Kidney epithelial cell (primary cell): ENCODE measurements at places on chromosomes 7 and 10. TPM values are rescaled to one million over a fixed set of nuclear protein-coding genes. Genes with fewer than 3 reads are reported as not detected.

Gene NEURL1
- 1.3 and 2.1 TPM in 2 replicates for total RNA-seq

Gene COL28A1
- 0.14 and 0.21 TPM in 2 replicates for total RNA-seq

DNA sequence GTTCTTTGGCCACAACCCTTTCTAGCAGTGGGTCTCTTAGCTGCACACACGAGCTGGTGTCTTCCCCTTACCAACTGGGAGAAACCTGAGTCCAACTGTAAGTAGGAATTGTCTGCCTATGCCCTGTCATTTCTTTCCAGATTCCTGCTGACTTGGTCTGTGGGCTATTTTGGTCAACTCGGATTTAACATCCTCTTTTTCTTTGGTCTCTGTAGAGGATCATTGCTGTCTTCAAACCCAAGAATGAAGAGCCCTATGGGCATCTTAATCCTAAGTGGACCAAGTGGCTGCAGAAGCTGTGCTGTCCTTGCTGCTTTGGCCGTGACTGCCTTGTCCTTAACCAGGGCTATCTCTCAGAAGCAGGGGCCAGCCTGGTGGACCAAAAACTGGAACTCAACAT, 10.3 kb downstream of the PI4K2A start:
- DNase-seq = no peak

DNA sequence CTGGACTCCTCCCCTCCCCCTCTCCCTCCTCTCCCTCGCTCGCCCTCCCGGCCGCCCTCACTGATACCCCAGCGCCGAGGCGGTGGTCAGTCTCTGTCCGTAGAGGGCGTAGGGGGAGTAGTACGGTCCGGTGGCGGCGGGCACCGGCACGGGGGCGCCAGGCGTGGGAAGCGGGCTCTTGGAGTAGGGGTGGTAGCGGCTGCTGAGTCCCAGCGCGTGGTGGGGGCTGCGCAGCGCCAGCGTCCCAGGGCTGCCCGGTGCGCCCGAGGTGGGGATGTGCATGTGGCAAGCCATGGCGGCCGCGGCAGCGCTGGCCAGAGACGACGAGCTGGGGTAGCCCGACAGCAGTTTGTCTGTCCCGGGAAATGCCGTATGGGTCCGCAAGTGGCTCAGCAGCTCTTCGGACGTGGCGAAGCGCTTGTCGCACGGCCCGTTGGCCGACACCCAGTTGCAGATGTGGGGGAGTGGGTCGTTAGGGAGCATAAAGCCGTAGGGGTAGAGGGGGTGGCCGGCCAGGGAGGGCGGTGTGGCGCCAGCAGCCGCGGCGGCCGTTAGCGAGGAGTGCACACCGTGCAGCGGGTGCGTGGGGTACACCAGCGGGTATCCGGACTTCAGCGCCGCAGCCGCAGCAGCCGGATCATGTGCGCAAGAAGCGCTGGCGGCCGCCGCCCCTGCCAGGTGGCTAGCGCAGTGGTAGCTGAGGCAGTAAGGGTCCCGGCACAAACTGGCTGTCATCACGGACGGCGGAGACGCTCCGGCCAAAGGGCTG, 2.7 kb downstream of the ZNF503 start:
- no peak for DNase-seq

- DNase-seq = no peak
These were observed 14.9 kb downstream of the DLG5 start for GRCh38 chr10:77911535-77912123.
